Left cardiac atrium (tissue), 4 donors: ENCODE measurements at places on chromosomes 4 and X. TPM values are rescaled to one million over a fixed set of nuclear protein-coding genes. Genes with fewer than 3 reads are reported as not detected.
A peak's percentile ranks its signal among the peaks of the same experiment; 100 is the strongest.

Gene MMAA
- total RNA-seq = 8.7 TPM

GRCh38 chr4:118955515-118955914, 66.9 kb downstream of the SYNPO2 start:
- DNase-seq = no peak

Gene MAGEA1
- not detected for total RNA-seq

DNA sequence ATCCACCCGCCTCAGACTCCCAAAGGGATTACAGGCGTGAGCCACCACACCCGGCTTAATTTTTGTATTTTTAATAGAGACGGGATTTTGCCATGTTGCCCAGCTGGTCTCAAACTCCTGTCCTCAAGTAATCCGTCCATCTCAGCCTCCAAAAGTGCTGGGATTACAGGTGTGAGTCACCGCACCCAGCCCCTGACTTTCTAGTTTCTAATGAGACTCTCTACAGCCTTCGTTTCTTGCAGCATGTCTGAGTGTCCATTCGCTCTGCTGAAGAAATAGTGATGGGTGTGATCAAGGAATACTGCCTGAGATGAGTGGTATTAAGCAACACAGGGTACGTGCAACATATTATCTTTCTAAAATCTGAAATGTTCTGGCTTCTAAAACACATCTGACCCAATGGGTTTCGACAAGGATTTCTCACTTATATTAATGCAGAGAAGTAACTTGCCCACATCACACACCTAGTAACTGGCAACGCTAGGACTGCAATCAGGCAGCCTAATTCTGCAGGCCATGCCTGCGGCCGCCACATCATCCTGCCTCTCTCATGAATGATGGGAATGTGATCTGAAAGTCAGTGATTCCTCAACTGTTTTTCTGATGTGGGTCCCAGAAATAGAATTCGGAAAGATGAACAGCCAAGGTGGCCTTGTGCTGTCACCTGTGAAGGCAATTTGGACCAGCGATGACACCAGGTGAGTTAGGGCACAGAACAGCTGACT, 74.3 kb downstream of the RBM47 start:
- DNase-seq = no peak

GRCh38 chrX:51459125-51459524, 37.3 kb downstream of the NUDT11 start:
- no peak for DNase-seq

- DNase-seq = no peak
Measured at GRCh38 chr4:97845758-97846157, 297.5 kb downstream of the STPG2 start.

Gene ERAS
- not detected for total RNA-seq

DNA sequence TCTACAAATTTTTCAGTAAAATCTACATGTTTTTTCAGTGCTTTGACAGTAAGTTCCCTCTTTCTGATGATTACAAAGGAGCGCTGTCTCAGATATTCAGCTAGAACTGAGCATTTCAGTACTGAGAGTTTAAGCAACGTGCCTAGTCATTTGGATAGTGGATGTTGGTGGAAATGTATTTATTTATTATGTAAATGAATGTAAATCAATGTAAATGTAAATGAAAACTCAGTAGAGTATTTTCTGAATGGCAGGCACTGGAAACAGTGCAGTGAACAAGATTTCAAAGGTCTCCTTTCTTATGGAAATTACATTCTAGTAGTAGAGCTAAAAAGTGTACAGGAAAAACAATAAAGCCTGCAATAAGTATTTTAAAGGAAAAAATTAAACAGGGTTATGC, 370.2 kb upstream of the SPANXN4 start:
- no peak for DNase-seq

DNA sequence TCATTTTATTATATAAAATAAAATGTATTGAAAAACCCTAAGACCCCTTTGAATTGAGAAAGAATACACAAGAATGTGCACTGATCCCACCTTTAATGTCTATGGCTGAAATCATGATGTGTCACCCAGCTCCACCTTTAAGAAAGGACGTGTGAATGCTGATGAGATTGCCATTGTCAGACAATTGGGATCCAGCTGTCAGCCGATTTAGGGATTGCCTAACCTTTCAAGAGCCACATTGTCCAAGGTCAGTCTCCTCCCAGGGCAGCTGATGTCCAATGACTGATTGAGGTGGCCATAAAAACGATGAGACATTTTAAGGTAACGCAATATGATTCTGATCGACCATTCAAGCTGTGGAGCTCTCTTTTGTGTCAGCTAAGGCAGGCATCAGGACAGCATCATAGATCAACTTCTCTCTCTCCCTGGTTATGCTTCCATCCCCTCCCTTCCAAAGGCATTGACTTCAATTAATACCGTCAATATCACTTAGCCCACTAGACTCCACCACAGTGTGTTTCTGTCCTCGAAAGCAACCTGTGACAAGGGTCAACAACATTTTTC, 1676.4 kb downstream of the PCDH7 start:
- DNase-seq = no peak

Gene SERPINA7
- total RNA-seq = not detected

DNA sequence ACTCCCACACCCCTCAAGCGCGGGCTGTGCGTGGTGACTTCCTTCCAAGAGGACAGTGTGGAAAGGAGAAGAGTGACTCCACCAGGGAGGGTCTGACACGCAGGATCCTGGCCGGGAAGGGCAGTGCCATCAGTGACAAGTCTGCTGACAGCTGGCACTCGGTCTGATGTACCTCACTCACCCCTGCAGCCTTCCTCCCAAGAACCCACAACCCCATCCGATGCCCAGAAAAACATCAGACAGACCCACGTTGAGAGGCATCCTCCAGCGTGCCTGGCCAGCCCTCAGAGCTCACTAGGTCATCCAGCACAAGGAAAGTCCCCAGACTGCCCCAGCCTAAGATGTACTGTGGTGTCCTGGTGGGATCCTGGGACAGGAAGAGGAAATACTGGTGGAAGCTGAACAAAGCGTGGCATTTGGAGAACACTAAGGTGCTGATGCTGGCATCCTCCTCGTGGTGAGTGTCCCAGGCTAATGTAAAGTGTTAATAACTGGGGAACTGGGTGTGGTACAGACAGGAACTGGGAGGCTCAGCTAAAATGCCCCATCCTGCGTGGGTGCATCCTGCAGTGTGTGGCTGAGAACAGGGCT, 200.0 kb upstream of the PSAPL1 start:
- DNase-seq = no peak

DNA sequence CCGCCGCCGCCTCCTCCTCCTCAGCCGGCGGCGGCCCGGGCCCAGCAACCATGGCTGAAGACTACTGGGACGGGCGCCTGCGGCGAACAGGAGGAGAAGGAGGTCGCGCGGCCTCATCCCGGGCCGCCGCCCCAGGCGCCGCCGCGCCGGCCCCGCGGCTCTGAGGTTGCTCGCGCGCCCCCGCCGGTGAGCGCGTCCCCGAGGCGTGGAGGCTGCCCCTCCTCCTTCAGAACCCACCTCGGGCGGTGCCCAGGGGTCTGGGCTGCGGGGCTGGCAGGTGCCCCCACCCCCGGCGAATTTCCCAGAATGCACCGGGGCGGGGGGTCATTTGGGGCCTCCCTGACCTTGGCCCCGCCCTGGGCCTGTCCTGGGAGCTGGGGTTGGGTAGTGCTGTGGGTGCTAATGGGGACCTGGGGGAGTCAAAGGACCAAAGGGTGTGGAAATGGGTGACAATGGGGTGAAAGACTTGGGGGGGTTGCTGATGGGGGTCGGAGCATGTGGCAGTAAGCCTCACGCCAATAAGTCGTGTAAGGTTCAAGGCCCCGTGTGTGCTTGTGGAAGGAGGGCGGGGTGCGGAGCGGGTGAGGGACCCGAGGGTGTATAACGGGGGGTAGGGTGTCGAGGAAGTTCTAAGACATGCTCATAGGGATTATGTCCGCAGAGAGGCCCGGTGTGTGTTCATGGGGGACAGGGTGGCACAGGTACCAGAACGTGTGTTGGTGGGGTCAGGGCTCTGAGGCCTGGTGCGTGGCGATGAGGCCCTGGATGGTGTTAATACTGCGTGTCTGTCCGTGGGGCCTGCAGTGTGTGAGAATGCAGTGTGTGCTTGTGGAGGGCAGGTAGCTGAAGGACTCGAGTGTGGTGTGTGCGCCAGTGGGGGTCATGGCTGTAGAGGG, 687 bp downstream of the CDK16 start:
- DNase-seq = peak; percentile 60

Gene EDA2R
- 1.0 TPM for total RNA-seq

- no peak for DNase-seq
Measured at GRCh38 chrX:69031181-69031580, 134.1 kb downstream of the PJA1 start.

GRCh38 chrX:39152106-39152649, 350.9 kb downstream of the MID1IP1 start:
- DNase-seq = peak; percentile 32

Gene CCNB3
- 0.15 TPM for total RNA-seq

Gene CFP
- 10.9 TPM for total RNA-seq

GRCh38 chrX:46850771-46851170, 13.9 kb downstream of the RP2 start:
- no peak for DNase-seq

Gene ADH1A
- 0.44 TPM for total RNA-seq

DNA sequence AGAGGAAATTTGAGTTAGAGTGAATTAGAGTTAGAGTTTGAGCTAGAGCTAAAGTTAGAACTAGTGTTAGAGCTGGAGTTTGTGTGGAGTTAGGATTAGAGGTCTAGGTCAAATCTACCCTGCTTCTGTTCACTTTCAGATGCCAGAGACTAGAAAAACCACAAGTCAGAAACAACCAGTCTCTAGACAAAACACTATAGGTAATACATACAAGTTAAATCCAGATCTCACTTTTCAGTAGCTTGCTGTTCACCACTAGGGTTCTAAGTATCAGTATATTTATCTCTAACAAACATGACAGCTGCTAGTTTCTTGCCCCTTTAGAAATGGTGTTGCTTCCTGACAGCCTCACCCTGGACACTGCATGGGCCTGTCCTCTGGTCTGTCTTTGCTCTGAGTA, 300.7 kb downstream of the ARAP2 start:
- no peak for DNase-seq

DNA sequence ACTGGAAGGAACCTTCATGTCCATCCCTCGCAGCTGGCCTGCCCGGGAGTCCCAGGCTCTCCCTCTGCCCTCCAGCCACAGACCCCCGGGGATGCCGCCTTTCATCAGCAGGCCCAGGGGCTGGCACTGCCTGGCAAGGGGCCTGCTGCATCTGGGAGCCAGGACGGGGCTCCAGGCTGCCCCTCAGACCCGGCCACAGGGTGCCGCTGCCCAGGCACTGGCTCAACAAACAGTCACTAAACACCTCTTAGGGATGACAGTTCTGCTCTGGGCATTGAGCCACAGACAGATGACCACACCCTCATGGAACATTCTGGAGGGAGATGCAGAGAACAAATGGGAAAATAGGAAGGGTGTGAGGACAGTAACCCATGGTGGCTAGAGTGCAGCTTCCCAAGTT, 109.3 kb downstream of the HMX1 start:
- no peak for DNase-seq

- DNase-seq = no peak
Measured at GRCh38 chrX:36510736-36511135, 497.4 kb upstream of the FAM47C start.

Gene SLC26A1
- 0.27 TPM for total RNA-seq

Gene C4orf36
- total RNA-seq = 0.44 TPM

GRCh38 chrX:15236146-15236545, 33.7 kb downstream of the ASB9 start:
- DNase-seq = no peak

Gene VEGFC
- total RNA-seq = 7.8 TPM

Gene PDGFRA
- total RNA-seq = 67.9 TPM

- DNase-seq = no peak
Measured at GRCh38 chr4:185424905-185425646, 688 bp downstream of the UFSP2 start.

GRCh38 chr4:150863456-150863855, 151.6 kb downstream of the LRBA start:
- no peak for DNase-seq

DNA sequence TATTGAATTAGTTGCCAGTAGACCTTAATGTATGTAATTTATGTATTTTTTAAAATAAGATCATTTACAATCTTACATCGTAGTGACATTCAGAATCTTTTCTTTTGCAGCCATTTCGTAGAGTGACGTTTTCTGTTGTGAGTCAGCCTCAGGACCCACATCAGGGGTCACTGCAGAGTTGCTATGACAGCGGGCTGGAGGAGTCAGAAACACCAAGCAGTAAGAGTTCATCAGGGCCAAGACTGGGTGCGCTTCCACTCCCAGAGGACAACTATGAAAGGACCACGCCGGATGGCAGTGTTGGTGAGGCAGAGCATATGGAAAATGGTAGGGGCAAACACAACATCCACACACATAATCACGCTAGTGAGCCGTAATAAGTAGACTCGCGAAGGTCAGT, 199.9 kb downstream of the PCDH7 start:
- no peak for DNase-seq

DNA sequence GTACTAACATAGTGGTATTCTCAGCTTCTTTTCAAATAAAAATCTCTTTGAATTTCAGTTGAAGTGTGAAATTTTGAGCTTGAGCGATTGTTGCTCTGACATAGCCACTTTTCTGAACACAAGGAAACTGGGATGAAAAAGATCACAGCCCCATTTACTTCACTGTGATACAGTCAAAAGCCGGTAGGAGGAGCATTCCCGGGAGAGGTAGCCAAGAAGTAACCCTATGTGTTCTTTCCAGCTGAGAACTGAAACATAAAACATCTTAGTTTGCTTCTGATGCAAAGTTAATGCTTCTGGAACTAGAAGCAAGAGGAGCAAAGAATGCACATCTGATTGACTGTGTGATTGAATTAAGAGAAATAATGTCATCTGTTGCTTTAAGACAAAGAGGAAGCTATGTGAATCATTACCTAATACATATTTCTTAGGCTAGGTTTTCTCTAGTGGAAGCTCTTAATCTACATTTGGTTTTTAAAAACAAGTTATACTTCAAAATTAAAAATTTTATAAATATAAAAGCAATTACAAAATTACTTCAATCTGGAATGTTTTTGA, 88.3 kb upstream of the UNC5C start:
- DNase-seq = no peak

Gene SRPX2
- 37.4 TPM for total RNA-seq

Gene GAGE12J
- not detected for total RNA-seq

GRCh38 chr4:155879767-155880166, 13.7 kb upstream of the ASIC5 start:
- DNase-seq = no peak

Gene SCFD2
- 9.3 TPM for total RNA-seq

DNA sequence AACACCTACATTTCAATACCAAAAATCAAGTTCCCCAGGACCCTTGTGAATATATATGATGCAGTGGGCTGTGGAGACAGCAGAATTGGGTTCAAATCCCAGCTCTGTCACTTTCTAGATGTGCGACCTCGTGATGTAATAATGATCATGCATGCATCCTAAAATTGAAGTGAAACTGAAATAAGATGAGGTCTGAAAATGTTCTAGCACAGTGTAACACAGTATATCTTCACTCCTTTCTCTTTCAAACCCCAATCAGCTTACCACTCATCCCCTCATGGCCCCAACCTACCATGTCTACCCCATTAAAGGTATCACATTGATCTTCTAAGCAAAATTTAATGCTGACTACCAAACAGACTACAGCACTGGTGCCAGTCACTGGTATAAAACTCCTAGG, 69.9 kb upstream of the BRS3 start:
- DNase-seq = no peak

GRCh38 chr4:54525602-54526001, 132.2 kb upstream of the KIT start:
- no peak for DNase-seq

GRCh38 chr4:87353592-87353991, 30.9 kb upstream of the HSD17B13 start:
- DNase-seq = peak; percentile 43

- DNase-seq = no peak
Measured at GRCh38 chrX:86383681-86384540, 235.7 kb downstream of the DACH2 start.

Gene GYPA
- total RNA-seq = not detected

GRCh38 chrX:141415889-141416288, 168.6 kb downstream of the SPANXA1 start:
- DNase-seq = no peak
